Fibroblast of lung (primary cell): ENCODE measurements at places on chromosomes 4 and X.

DNA sequence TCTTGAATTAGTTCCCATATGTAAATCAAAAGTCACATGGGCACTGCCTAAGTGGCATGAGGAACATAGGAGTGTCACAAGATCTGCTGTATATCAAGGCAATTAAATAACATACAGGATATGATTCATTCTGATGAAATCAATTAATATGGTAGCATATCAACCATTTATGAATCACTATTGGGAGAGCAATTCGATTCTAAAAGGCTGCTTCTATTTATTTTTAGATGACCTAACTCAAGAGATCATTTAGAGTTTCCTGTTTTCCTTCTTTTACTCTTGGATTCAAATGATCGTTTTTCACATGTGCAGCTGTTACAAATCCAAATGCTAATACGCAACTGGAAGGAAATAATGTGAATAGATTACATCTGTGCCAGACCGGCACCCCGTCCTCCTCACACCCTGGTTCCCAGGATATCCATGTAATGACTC lies 81.9 kb downstream of the HCCS start:
- peak; percentile 58 for DNase-seq

DNA sequence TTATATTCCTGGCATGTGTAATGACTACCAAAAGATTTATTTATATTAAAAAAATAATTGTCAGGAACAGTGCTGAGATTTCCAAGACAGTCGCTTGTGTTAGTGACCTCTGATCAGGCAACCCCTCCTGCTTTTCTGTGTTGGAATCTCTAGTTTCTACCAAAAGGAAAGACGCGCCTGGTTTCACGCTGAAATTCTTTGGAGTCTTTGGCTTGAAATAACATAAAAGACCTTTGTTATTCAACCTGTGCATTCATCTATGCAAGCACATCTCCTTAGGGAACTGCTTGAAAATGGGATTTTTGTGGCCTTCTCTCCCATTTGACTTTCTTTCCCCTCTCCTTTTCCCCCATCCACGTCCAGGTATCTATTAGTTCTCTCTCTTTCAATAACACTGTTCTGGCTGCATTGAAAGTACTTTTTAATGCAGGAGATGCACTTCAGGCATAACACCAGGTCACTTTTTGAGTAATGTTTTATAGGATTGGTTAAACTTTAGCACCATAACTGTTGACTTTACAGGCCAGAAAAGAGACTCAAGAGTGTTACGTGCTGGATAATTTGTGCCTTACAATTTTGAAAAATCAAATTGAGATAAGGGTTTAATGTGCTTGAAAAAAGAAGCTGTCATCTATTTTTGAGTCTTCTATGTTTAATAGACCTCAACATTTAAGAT lies 172.7 kb downstream of the GPAT3 start:
- no peak for DNase-seq

GRCh38 chr4:135408109-135408508 lies 1206.5 kb upstream of the PABPC4L start:
- no peak for DNase-seq

GRCh38 chr4:16133406-16133805 lies 49.6 kb upstream of the PROM1 start:
- DNase-seq: no peak

DNA sequence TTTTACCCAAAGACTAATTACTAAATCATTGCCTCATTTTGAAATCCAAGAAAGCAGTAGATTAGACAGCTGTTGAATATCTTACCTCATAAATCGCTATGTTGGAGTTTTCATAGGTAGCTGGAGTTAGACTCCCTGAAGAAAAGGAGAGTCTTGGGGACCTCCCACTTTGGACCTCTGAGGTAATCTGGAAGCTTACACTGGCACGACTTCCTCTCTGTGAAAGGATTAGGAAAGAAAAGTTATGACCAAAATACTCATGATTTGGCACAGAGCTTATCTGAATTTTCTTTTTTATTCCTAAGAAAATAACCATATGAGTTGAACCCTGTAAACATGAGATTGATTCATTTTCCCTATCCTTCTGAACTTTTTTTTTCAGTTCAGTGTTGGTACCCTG lies 40.6 kb downstream of the GUCY2F start:
- no peak for DNase-seq

- DNase-seq: peak; percentile 57
Observed at GRCh38 chrX:42992199-42992943, 214.4 kb upstream of the PPP1R2C start.

DNA sequence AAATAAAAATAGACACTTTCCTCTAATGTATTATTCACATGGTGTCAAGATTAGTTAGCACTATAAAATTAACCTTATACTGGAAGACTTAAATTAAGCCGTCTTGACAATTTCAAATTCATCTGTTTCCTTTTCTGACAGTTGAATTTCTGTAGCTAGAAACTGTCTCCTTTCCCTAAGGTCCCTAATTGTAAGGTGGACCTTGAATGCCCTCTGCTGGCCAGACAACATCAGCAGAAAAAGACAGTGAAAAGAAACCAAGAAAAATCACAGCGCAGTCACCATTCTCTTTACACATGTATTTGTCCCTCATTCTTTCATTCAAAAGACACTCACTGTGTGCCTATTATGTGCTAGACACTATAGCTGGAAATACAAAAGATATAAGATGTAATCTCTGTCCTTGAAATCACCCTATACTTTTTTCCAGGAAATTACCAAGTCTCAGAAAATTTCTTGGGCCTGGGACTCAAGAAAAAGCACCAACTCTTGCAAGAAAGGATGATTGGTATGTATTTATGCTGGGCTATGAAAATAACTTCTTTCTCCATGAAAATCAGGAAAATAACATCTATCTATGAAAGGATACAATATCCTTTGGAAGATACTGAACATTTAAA lies 32.7 kb upstream of the AMBN start:
- DNase-seq: peak; percentile 31

DNA sequence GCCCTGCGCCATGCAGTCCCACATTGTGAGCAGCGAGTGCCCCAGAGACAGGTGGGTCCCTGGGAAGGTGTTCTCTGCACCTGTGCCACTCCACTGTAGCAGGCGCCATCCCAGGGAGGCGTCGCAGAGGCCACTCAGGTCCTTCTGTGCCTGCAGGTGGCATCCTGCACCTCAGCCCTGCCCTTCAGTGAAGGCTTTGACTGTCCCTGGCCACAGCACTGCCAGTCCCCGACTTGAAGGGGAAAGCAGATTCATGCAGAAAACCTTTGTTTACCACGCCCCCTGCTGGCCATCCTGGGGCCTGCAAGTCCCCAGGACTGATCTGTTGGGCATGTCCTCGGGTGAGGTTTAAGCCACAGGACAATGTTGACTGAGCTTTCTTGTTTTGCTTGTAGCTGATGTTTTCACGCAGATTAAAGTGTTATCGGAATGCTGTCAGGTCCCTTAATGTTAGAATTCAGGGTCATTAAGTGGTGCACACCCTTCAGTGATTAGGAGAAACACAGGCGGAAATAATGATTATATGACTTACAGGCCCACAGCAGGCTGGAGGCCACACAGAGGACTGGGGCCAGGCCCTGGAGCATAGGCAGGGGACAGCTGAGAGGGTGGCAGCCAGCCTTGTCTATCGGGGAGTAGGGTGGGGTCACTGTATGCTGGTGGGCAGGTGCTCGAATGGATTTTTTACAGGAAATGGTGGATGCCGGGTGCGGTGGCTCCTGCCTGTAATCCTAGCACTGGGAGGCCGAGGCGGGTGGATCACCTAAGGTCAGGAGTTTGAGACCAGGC lies 5.0 kb downstream of the TACC3 start:
- peak; percentile 61 for DNase-seq

DNA sequence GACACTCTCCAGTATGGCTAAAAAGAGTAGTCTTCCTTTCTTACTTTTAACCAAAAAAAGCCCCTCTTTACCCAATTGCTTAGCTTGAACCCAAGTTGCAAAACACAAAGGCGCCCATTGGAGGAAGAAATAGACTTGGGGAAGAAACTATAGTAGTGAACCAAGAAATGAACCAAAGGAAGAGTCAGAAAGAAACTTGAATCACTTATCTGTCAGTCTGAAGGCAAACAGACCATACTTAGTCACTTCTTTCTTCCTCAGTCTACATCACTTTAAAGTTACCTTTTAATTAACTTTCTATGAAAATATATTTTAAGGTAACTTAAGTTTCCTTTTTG lies 161.4 kb upstream of the GIMD1 start:
- DNase-seq: no peak

DNA sequence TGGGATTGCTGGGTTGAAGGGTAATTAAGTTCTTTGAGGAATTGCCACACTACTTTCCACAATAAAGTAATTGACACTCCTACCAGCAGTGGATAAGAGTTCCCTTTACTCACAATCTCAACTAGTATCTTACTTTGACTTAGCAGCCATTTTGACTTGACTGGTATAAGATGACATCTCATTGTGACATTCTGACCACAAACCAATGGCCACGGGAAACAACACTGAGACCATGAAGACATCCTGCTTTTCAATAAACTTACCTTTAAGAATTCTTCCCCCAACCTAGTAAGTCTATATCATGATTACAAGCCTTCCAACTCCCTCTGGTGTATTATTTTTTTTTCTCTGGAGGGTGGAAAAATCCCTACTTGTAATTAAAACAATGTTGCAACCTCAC lies 66.9 kb upstream of the WDR1 start:
- no peak for DNase-seq
